ENCODE measurements at places on chromosomes 2 and 18.

DNA sequence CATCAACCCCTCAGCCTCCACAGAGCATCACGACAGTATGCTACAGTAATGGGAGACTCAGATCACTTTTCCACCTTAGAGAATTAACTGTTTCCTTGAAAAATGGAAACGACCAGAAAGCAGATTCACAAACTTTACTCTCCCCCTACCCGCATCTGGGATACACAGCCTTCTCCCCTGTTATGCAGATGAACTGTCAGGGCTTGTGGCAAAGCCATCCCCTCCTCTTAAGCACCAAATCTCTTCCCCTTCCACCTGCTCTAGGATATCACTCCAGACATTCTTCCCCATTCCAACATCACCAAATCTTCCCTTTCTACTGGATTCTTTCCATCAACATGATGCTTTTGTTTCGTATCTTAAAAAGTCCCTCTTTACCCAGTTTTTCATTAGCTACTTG, 26.4 kb downstream of the NEB start:
- no peak for DNase-seq

DNA sequence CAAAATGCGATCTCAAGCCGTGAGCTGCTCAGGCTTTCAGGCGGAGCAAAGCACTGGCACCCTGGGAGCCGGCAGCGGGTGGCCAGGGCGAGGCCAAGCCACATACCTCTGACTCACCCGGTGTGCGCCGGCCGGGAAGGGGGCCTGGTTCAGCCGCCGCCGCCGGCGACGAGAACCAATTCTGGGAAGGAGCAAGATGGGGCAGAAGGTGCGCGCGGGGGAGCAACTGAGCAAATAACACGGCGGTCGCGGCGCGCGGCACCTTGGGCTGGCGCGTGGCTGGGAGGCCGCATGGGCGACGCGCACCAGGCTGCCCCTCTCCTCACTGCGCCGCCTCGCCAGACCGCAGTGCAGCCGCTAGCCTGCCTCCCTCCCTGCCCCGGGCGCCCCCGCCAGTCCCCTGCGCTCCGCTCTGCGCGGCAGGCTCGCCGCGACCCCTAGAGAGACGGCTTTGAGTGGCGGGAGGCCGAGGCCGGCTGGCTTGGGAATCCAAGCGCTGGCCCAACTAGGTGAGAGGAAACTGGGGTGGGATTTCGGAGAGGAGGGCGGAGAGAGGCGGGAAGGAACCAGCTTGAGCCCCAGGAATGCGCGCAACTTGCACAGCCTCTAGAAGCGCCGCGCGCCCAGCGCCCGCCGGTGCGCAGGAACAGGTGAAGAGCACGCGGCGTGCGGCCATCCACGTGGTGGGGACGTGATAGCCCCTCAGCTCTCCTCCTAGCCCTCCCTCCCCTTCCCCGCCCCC, 3.2 kb downstream of the NRP2 start:
- no peak for DNase-seq

GRCh38 chr2:19942199-19942598, 40.4 kb upstream of the TTC32 start:
- no peak for DNase-seq

DNA sequence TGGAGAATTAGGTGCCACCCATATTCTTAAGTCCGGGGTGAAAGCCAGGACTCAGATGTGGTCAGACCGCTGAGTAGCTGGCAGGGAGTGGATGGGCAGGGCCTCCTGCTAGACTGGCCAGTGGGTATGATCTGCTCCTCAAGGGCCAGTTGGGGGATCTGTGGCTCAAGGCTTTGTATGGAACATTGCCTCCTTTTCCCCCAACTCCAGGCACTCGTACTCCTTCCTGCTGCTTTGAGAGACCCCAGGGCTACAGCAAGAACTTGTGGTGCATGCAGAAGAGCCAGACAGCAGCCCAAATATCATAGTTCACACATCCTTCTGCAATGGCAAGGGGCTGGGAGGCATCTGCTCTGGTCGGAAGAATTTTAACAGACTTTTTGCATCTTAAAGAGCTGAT, 61.7 kb downstream of the PDCL3 start:
- DNase-seq, result no peak

DNA sequence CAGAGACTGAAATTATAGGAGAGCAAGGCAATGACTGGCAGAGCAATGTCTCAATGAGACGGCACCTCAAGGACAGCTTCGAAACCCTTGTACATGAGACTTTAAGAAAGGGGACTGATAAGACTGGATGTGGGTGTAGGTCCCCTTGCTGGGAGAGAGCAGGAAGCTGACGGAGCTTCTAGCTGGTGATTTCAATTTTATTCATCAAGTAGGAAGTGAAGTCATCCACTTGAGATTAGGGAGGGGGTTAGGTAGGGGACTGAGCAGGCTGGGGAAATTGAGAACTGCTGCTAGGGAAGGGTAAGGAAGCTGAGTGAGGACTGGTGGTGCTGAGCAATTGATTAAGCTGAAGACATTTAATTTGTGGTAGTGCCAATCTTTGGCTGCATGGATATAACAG, 99.5 kb upstream of the ITGB6 start:
- no peak for DNase-seq

- DNase-seq, result peak; percentile 2
Measured at GRCh38 chr18:72700961-72701710, 157.0 kb upstream of the CBLN2 start.

- no peak for DNase-seq
Measured at GRCh38 chr18:57748770-57749603, 54.1 kb downstream of the ATP8B1 start.

GRCh38 chr2:196798980-196799379, 503 bp downstream of the GTF3C3 start:
- DNase-seq, result no peak

GRCh38 chr18:23634692-23635091, 28.0 kb downstream of the ANKRD29 start:
- DNase-seq, result no peak

GRCh38 chr2:227853204-227853629, 18.2 kb upstream of the DAW1 start:
- no peak for DNase-seq

DNA sequence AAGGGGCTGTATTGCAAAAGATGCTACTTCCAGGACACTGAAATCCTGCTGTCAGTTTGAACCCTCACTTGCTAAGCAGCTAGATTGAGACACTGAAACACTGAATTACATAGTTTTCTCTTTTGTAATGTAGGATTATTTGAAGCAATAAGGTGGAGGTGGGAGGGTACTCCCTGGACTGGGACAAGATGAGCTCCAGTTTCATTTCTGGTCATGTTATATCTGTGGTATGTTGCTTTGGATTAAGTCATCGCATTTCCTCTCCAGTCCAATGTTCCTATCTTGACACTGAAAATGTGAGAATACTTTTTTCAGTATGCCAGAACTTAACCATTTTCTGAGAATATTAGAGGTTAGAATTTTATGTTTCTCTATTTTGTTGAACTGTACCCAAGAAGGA, 426.2 kb upstream of the MEX3C start:
- no peak for DNase-seq

GRCh38 chr2:178219247-178219646, 24.9 kb downstream of the OSBPL6 start:
- no peak for DNase-seq

- no peak for DNase-seq
Measured at GRCh38 chr18:44996261-44996660, 315.6 kb downstream of the SETBP1 start.

- DNase-seq, result no peak
Measured at GRCh38 chr2:162085090-162085891, 11.3 kb upstream of the DPP4 start.

- peak; percentile 32 for DNase-seq
Measured at GRCh38 chr2:179410552-179411356, 146.1 kb upstream of the SESTD1 start.

GRCh38 chr18:58991167-58991798, 126.6 kb downstream of the ZNF532 start:
- no peak for DNase-seq

GRCh38 chr18:35458677-35459441, 38.9 kb downstream of the INO80C start:
- no peak for DNase-seq

DNA sequence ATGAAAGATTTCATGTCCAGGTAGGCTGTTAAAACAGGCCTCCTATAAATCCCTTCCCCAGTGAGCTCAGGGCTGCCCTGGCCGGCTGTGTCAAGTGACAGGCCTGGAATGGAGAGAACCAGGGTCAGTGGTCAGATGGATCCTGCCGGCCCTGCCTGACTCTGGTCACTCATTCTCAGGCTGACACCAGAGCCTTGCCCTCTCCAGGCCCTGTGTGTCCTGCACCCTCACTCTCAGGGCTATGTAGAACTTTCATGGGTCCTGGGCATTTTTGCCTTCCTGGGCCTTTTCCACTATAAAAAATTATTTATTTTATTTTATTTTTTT, 82.0 kb upstream of the RGPD5 start:
- DNase-seq, result no peak

DNA sequence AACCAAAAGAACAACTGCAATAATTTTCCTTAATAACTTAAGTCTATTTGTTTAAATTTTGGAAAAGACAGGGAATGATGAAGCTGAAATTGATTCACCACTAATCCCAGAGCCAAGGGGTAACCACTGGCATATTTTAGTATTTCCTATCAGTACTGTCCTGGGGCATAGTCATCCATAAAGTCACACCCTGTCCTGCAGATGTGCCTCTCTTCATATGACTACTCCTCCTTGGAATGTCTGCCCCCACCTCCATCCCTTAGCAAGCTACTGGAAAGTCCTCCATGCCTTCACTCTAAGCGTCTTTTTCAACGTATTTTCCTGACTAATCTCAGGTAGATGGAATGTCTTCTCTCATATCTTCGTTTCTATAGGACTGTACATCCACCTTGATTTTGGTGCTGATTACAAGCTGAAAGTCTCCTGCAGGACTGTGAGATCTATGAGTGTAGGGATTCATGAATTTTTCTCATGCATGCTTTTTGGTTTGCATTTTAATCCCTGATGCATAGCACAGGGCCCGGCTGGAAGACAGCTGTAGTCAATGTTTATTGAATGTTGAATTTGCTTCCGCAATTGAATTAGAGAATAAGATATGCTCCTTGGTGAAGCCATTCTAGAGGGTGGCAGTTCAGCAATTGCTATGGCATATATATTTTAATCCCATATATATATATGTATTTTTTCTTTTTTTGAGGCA, 85.6 kb downstream of the MOGAT1 start:
- no peak for DNase-seq

DNA sequence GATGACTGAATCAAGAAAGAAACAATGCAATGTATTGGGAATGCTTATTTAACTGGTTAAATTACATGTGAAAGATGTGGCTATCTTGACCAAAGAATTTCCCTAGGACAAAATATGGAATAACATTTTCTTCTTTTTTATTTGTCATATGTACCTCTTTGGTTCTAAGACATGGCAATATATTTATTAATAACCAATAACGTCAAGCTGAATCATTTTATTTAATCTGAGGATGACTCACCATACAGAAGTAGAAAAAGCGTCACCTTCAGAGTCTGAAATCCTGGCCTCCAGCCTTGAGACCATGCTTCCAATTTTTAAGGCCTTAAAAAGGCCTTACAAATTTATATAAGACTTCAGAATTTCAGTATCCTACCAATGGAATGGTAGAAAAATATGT, 1464.9 kb downstream of the SUCLG1 start:
- no peak for DNase-seq

DNA sequence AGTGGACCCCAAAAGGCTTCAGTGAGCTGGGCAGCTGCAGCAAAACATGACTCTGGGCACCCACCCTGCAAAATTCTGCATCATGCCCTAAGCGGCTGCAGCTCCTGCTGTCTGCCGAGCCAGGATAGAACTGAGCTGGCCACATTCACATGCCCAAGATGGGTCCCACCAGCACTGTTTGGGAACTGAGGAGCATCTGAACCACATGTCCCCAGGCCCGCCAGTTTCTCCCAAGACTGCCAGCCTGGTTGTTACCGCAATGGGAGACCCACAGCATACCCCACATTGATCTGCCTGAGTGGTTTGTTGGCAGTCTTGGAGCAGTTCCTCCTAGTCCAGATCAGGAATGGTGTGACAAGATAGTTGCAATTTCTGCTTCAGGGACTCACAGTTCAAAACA, 946.8 kb downstream of the CPS1 start:
- DNase-seq, result no peak

DNA sequence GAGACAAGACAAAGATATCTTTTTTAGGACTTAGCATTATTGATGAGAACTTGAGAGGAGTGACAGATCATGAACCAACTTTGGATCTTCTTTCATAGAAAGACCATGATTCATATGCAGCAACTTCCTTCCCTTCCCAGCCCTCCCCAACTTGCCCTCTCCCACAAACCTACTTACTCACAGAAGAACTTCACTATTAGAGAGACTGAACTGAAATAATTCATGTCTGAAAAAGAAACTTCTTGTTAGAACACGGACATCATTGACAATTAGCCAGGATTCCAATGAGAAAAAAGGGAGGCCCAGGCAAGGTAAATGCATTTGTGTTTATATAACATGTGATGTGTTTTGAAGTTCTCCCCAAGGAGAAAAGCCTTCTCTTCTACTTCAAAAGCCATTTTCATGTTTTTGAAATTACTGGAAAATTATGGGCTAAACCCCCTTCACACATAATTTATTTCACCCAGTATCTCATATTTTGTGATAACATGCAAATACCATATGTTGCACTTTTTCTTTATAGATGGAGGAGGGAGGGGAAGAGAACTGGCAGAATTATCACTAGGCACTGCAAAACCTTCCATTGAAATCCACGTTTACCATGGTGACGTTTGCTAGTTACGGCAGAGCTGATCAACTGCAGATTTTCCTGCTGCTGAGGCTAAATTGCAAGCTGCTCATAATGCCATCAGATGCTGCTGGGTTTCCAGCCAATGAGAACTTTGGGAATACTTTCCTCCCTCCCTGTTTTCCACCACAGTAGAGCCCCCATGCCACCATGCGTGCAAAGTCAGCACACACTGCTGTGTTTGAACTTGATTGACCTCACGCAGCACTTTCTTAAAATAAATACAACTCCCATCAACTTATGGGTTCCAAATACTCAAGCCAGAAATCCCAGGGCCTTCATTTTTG, 294.7 kb downstream of the MEIS1 start:
- no peak for DNase-seq

DNA sequence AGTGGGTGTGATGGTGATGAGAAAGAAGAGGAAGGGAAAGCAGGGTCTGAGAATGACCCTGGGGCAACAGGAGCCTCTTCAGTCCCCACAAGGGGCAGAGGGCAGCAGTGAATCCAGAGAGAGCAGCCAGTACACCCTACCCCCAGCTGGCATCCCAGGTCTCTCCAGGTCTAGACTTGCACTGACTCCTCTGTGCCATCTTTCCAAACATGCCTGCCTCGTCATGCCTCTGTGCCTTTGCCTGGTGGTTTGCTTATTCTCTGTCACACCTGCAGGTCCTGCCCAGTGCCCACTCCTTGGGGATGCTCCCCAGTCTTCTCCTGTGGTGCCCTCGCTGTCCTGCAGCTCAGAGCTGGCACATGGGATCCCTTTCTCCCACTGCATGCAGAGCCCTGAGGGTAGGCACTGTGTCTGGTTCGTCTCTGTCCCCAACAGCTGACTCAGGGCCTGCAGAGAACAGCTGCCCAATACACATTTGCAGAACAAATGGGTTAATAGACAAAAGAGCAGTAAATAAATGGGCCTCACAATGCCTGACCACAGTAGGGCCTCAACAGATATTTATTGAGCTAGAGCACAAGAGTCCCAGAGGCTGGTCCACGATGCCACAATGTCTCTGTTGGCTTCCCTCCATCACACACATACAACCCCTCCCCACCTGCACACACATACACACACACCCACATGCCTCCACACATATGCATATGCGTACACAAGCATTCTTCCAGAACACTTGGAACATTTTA, 89.8 kb downstream of the HS1BP3 start:
- DNase-seq, result no peak
